ENCODE measurements at places on chromosomes 1 and 21. TPM values are rescaled to one million over a fixed set of nuclear protein-coding genes. Genes with fewer than 3 reads are reported as not detected.

GRCh38 chr1:220894924-220895256 is 15.6 kb downstream of the HLX start:
- DNase-seq: no peak

DNM3 gene
- 2.9 TPM for total RNA-seq

- no peak for DNase-seq
Observed at GRCh38 chr1:186633116-186633515, 47.1 kb downstream of the PTGS2 start.

GRCh38 chr1:233654658-233655280 is 40.9 kb downstream of the KCNK1 start:
- no peak for DNase-seq

LIN9 gene
- total RNA-seq: 0.52 TPM

- no peak for DNase-seq
Observed at GRCh38 chr1:58013237-58013636, 533.3 kb downstream of the OMA1 start.

DNA sequence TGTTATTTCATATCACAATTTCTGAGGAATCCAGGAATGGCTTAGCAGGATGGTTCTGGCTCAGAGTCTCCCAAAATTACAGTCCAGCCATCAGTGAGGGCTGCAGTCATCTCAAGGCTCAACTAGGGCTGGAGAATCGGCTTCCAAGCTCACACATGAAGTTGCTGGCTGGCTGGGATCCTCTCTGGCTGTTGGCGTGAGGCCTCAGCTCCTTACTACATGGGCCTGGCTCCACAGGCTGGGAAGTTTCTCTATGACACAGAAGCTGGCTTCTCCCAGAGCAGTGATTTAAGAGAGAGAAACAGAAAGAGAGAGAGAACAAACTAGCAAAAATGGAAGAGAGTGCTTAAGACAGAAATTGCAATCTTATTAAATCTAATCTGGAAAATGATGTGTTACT is 38.8 kb upstream of the RGS8 start:
- DNase-seq: peak; percentile 20

GRCh38 chr1:64470665-64471217 is 812 bp downstream of the CACHD1 start:
- DNase-seq: peak; percentile 22

OR6N1 gene
- not detected for total RNA-seq

- DNase-seq: peak; percentile 65
Observed at GRCh38 chr1:236103646-236104218, 38.6 kb upstream of the GPR137B start.

DNA sequence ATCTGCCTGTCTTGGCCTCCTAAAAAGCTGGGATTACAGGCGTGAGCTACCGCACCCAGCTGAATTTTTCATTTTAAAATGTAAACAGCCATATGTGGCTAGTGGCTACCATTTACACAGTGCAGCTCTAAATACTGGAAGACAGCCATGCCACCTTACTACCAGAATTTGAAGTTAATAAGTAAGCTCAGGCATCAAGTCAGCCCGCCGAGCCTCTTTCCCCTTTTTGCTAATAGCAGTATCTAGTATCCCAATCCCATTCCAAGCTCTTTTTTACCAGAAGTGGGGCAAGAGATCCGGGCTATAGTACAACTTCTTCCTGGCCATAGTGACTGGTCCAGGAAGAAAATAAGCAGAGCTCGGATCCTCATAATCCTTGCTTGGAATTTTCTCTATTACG is 15.1 kb downstream of the TAF13 start:
- DNase-seq: no peak

DNA sequence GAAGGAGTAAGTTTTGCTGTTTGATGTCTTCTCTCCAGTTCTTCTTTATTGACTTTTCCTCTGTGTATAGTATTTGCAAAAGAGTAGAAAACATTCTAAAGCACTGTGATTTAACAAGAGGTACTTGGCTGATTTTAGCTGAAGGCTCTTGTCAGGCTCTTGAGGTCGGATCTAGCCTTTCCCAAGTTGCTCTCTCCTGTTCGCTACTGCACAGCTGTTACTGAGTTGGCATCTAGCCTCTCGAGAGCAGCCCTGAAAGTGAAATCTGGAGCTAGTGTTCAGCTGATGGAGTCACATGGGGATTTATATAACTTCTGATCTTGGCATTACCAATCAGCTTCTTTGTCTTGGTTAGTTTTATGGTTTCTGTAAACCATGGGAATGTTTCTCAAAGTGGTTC is 193.1 kb downstream of the RYR2 start:
- no peak for DNase-seq

GRCh38 chr1:86015375-86015774 is 141.2 kb downstream of the COL24A1 start:
- no peak for DNase-seq

SLC9C2 gene
- not detected for total RNA-seq

NBPF15 gene
- 19.4 TPM for total RNA-seq

TFB2M gene
- total RNA-seq: 8.3 TPM

DNA sequence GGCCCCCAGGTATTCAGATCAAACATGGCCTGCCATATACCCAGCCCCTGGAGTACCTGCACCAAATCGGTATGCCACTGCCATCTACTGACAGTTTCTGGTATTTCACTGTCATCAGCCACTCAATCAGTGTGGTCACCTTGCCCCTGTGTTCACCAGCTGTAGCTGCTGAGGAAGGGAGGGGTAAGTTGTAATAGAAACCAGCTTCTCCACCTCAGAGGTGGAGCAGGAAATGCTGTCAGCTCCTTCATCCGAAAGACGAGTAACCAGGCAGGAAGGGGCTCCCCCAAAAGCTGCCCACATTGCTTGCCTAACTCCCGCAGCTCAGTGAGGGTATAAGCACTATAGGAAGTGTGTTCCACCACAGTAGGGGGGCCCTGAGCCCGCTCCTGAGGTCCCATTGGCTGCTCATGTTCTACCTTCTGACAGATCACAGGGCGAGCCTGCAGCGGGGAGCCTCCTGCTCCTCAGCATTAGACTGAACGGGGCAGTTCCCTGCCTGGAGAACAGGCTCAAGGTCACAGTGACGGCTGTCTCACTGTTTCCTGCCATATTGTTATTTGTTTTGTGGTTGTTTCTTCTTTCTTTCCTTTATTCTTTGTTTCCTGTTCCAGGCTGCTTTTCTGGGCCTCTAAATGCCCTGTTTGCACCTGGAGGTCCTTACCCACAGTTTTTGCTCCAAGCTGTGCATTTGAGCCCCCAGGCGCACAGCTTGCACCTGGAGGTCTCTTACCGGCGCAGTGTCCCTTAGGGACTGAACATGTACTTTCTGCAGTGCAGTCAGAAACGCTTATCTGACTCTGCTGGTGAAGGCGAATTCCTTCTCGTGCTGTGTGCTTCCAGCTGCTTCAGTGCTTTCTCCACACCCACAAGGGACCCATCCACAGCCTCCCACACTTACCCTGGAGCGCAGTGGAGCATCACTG is 1638.3 kb downstream of the MRPL39 start:
- DNase-seq: peak; percentile 62

GPA33 gene
- total RNA-seq: not detected

DNA sequence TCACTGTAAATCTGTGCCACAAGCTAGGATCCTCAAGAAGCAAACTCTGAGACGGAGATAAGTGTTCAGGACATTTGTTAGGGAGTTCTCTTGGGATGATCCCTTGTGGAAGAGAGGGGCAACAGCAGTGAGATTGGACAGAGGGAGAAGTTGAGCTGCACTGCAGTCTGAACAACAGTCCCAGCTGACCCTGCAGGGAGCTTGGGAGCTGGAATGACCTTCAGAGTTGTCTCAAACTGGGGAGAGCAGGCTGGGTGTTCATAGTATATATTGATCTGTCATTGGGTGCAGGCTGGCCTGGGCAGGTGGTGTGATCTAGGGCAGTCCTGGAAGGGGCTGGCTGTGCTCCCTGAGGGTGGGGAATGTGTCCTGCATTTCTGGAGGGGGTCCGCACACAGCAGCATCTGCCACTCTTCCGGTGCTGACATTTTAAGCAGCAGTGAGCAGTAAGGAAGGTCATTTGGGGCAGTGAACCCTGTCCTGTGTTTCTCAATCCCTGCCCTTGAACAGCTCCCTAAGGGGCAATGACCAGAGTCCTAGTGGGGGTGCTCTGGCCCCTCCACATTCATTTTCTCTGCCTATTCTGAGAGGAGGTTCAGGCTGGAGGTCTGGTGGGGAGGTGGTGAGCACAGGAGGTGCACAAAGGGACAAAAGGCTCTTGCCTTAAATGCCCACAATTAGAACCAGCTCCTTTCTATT is 90.2 kb upstream of the PPM1J start:
- DNase-seq: no peak

GRCh38 chr1:76865696-76866286 is 1.5 kb upstream of the ST6GALNAC5 start:
- DNase-seq: no peak

- peak; percentile 18 for DNase-seq
Observed at GRCh38 chr1:185672719-185673360, 61.4 kb upstream of the HMCN1 start.

DNA sequence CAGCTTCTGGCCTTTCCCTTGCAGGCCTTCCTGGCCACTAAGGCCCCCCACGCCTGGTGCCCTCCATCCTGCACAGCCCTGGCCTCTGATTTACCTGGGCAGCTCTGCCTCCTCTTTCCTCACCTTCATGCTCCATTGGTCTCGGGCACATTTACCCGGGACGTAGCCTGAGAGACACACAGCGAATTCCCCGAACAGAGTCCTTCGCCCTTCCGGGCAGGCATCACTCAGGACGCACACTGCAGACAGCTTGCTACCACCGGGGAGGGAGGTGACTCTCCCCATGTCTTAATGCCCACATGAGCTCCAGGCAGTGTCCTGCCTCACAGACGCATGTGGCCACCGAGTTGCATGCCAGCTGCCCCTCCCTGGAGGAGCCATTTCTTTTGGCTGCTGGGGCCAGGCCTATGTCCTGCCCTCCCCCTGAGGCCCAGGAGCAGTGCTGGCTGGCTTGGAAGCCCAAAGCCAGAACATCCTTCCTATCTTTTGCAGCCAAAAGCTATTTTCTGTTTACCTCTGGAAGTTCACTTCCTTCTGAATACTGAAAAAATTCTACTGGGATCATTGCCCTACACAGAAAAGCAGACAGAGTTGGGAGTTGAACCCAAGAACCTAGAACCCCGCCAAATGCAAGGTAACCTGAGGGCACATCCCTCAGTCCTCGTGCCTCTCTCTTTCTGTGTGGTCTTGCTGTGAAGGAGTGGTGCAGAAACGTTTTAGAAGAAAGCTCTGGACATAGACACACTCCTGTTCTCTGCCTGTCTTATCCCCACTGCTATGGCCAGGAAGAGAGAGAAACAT is 209.5 kb downstream of the TOMM20 start:
- no peak for DNase-seq

CELA3B gene
- 27,120 TPM for total RNA-seq

GRCh38 chr1:56726706-56727105 is 81.6 kb downstream of the PRKAA2 start:
- DNase-seq: no peak

GRCh38 chr21:19981938-19982337 is 1016.3 kb upstream of the NCAM2 start:
- no peak for DNase-seq

GRCh38 chr1:114089502-114090138 is 64.0 kb downstream of the SYT6 start:
- DNase-seq: no peak

MRPS14 gene
- total RNA-seq: 10.9 TPM

IL22RA1 gene
- 133 TPM for total RNA-seq

FBXO2 gene
- total RNA-seq: 57.4 TPM

USH2A gene
- total RNA-seq: 0.26 TPM

CYP4A11 gene
- total RNA-seq: 0.78 TPM

DNA sequence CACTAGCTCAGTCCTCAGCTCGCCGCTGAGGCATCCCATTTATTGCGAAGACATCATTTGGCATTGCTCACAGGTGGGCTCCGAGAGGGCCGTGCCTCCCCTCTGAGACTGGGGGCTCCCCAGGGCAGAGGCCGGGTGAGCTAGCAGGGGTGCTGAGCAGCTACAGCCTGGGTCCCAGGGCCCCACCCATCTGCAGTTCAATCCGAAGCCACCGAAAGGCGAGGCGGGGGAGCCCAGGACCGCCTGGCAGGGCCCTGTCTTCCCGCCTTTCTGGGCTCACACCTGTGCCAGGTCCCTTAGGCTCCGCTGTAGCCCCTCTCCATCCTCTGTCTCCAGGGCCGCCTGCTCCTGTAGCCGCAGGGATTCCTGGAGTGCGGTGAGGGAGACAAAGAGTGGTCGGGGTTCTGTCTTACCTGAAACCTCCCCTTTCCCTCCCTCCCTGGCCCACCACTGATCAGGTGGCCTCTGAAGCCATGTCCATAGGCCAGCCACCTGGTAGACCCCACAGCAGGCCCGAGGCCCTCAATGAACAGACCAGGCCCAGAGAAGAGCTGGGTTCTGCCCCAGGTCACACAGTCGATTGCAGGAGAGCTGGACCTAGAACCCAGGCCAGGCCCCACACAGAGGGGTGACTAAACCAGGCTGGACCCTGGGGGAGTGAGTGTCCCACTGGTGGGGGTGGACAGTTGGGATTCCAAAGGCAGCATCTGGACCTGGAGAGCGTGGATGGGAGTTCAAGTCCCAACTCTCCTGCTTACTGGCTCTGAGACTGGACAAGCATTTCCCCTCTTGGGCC is 18.1 kb upstream of the NBPF1 start:
- peak; percentile 3 for DNase-seq

ATF6 gene
- 12.5 TPM for total RNA-seq

DNA sequence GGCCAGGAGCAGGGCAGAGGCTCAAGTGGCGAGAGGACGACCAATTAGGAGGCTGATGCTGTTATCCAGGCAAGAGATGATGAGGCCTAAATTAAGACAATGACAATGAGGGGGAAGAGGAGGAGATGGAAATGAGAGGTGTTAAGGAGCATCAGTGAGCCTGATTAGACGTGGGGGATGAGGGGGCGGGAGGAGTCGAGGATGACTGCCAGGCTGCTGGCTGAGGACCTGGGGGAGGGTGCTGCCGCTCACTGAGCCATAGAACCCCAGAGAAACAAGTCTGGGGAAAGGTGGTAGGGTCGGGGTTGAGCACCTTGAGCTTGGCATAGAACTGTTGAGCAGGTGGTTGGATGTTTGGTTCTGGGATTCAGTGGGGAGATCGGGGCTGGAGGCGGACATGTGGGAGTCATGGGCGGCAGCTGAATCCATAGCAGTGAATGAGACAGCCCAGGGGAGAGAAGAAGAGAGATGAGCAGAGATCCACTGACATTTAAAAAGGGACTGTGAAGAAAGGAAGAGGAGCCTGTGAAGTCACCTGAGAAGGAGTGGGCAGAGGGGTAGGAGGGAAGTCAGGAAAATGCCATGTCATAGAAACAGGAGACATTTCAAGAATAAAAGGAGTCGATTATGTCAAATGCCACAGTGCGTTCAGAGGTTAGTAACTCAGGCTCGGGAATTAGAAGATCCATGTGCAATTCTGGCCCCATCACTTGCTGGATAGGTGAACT is 28.5 kb downstream of the DLGAP3 start:
- DNase-seq: no peak

DISP1 gene
- total RNA-seq: 4.0 TPM

GRCh38 chr1:17502326-17502778 is 37.1 kb upstream of the ARHGEF10L start:
- DNase-seq: peak; percentile 89

- no peak for DNase-seq
Observed at GRCh38 chr1:219278288-219278687, 104.6 kb downstream of the LYPLAL1 start.

DNA sequence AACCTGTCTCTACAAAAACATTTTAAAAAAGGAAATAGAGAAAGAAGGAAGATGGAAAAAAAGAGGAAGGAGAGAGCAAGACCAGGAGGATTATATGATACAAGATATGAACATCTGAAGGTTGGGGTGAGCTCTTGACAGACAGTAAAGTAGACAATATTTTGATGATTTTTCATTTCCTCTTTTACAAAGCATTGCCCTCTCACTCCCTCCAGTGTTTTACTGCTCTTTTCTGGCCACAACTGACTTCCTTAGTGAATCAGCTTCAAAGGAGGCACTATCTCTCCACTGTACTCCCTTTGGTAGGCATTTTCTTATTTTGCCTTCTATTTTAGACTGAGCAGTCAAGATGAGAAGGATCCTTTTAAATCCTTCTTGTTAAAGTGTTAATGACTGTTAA is 296.7 kb downstream of the KCTD3 start:
- no peak for DNase-seq

All from body of pancreas (tissue), 4 donors.